ENCODE measurements at places on chromosomes 3 and 15.

DNA sequence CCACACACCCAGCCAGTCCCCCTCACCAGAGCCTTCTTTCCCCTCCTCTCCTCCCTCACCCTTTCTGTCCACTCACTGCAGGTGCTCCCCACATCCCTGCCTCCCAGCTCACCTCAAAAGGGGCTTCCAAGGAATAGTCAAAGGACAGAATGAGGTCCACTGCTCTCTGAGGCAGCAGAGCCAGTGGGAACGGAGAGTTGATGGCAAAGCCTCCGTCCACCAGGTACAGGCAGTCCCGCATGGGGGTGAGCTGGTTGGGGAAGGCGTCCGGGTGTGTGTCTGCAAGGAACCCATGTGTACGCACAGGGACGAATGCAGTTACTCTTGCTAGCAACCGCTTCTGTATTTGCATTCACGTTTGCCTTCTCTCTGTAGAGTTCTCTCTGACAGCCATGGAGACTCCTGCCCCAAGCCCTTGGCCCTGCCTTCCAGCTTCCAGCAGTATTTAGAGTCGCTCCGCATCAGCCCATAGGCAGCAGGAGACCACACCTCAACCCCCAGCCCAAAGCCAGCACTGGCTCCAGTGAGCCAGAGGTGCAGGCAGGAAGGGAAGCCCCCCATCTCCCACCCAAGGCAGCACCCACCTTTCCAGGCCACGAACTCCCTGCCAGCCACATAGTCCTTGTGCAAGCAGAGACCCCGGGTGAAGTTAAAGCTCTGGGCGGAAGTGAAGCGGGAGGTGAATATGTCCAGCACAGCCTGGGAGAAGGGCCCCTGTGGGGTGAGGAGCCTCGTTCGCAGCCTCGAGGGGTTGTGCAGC, 12.4 kb downstream of the PLA2G4F start:
- ATAC-seq = no peak

- ATAC-seq = no peak
Observed at GRCh38 chr15:70974004-70974832, 81.6 kb downstream of the LRRC49 start.

GRCh38 chr15:42845581-42845980, 75.0 kb downstream of the TTBK2 start:
- no peak for ATAC-seq

GRCh38 chr15:57872281-57873030, 165.9 kb downstream of the POLR2M start:
- no peak for ATAC-seq

DNA sequence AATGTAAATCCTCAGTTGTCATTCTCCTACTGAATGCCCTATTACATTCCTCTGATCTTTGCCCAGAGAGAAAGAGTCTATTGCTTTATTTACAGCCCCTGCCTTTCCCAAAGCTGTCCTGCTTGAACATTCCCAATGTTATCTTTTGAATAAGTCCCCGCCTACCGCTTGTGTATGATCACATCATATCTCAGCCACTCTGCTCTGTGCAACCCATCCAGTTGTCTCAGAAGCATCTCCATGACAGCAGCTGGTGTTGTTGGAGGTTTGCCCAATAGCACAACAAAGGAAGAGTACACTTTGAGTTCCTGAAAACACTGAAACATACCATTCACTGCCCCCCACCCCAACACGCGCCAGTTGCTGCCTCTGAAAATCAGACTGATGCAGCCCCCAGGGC, 22.0 kb upstream of the FAM3D start:
- ATAC-seq = no peak

Data from activated CD4-positive, CD25-positive, alpha-beta regulatory T cell treated with anti-CD3 and anti-CD28 coated beads, Interleukin-2, amount 50 U/mL, for 24 hours (primary cell).